Panc1 (cell line): ENCODE measurements at places on chromosomes 12 and 14. TPM values are rescaled to one million over a fixed set of nuclear protein-coding genes. Genes with fewer than 3 reads are reported as not detected.

Gene CLEC12A
- not detected for total RNA-seq

Gene IGF1
- total RNA-seq: not detected

Gene TGM1
- total RNA-seq: 2.3 TPM

Gene CISTR
- not detected for total RNA-seq

Gene ASIC1
- 13.5 TPM for total RNA-seq

GRCh38 chr12:32902287-32902997 lies 5.9 kb upstream of the PKP2 start:
- no peak for DNase-seq

- DNase-seq: no peak
These were observed 14.8 kb downstream of the MED13L start for GRCh38 chr12:116262741-116263140.

GRCh38 chr12:11457996-11458645 lies 62.8 kb upstream of the PRB2 start:
- no peak for DNase-seq

DNA sequence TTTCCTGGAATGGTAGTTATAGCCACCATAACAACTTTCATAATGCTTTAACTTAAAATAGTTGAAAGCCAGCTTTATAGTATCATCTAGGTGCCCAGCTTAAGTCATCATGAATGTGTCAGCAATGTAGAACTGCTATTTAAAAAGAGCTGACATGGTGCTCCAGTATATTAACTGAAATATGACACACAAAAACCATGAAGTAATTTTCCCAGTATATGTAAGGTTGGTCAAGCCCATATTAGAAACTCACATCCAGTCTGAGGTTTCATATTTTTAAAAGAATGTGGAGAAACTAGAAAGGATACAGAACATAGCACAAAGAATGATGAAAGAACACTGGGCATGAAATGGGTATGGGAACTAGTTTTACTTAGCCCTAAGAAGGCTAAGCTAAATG lies 121.3 kb upstream of the KRAS start:
- no peak for DNase-seq
